ENCODE measurements at places on chromosomes 6 and 20. TPM values are rescaled to one million over a fixed set of nuclear protein-coding genes. Genes with fewer than 3 reads are reported as not detected.

The FKBP1C gene
- total RNA-seq: 2.0 TPM

The SH3BGRL2 gene
- 0.33 TPM for total RNA-seq

The TRAPPC3L gene
- total RNA-seq: not detected

The CPXM1 gene
- not detected for total RNA-seq

The EXOC2 gene
- total RNA-seq: 10.8 TPM

The TMEM242 gene
- total RNA-seq: 6.8 TPM

The HLA-DQA2 gene
- total RNA-seq: not detected

The BACH2 gene
- 0.64 TPM for total RNA-seq

The ATP9A gene
- 11.1 TPM for total RNA-seq

The FABP7 gene
- not detected for total RNA-seq

The CGA gene
- 0.48 TPM for total RNA-seq

The CAGE1 gene
- total RNA-seq: not detected

The PARD6B gene
- 3.5 TPM for total RNA-seq

The KIAA0408 gene
- 6.8 TPM for total RNA-seq

The GPR6 gene
- not detected for total RNA-seq

The MPIG6B gene
- not detected for total RNA-seq

The SALL4 gene
- 1.4 TPM for total RNA-seq

The OSTM1 gene
- 24.6 TPM for total RNA-seq

The STMND1 gene
- not detected for total RNA-seq

The TMEM239 gene
- not detected for total RNA-seq

The CCR6 gene
- not detected for total RNA-seq

The SYNGAP1 gene
- 3.9 TPM for total RNA-seq

The HLA-F gene
- total RNA-seq: 4.3 TPM

The PNPLA1 gene
- not detected for total RNA-seq

The TMEM200A gene
- 0.07 TPM for total RNA-seq

The TAGAP gene
- total RNA-seq: not detected

The SLC26A8 gene
- total RNA-seq: not detected

The SLC22A3 gene
- total RNA-seq: 49.6 TPM

The SLC22A16 gene
- total RNA-seq: not detected

The MEP1A gene
- total RNA-seq: not detected

The EEF1A2 gene
- 140 TPM for total RNA-seq

The PGC gene
- total RNA-seq: not detected
